ENCODE measurements at places on chromosomes 16 and 17.

DNA sequence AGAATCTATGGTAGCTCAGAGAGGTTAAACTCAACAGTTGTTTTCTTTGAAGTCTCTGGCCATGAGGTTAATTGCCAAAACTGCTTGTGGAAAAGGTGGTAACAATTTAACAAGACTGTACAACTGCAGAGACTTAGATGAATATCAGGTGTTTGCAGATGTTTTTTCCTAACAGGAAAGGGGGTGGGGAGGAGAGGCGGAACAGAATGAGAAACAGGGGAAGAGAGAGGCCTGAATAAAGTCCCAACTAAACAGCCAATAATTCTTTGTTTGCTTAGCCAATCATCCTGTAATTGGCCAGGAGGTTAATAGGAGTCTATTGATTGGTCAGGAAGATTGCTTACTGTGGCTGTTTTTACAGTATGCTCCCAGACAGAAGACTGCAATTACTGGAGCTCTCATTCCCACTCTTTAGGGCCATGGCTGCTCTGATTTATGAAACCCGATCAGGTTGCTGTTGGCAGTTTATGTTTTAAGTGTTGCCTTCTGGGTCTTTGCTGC is 249.7 kb upstream of the TBX2 start:
- no peak for DNase-seq

DNA sequence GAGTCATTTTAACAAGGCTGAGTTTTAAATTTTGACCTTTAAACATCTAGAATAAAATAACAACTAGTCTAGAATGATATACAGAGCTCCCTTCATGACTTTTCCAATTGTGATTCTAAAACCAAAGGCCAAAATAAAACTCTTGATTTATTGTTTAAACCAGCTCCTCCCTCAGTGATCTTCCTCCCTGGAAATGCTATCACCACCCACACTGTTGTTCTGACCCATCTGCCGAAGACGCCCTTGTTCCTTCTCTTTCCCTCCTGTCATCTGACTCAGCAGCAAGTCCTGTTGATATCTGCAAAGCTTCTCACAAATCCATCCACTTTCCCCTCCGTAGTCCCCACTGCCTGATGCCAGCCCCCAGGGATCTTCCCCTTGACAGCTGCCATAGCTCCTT is 231.6 kb upstream of the DYNLRB2 start:
- no peak for DNase-seq

DNA sequence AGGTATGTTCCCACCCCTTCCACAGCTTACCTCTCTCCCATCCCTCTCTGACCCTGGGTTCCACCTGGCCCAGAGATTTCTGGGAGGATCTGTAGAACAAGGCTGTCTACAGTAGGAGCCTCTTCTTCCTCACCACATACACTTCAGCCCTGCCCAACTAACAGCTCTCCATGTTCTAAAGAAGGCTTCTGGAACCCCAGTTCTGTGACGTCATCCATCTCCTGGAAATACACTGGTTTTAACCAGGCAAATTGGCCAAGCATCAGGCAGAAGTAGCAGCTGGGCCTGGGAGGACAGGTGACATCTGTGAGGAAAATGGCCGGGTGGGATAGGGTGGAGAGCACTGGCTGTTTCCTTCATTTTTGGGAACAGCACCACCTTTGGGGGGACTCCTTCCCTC is at the start of gene LYZL6:
Gene LYZL6 (minus strand): TSS at position 177 of the 400 bp plus-strand sequence. CDS start 4,357 bp downstream, outside the sequence.
- no peak for DNase-seq

- DNase-seq, result no peak
Observed at GRCh38 chr17:62898239-62898864, 67.7 kb upstream of the TANC2 start.

DNA sequence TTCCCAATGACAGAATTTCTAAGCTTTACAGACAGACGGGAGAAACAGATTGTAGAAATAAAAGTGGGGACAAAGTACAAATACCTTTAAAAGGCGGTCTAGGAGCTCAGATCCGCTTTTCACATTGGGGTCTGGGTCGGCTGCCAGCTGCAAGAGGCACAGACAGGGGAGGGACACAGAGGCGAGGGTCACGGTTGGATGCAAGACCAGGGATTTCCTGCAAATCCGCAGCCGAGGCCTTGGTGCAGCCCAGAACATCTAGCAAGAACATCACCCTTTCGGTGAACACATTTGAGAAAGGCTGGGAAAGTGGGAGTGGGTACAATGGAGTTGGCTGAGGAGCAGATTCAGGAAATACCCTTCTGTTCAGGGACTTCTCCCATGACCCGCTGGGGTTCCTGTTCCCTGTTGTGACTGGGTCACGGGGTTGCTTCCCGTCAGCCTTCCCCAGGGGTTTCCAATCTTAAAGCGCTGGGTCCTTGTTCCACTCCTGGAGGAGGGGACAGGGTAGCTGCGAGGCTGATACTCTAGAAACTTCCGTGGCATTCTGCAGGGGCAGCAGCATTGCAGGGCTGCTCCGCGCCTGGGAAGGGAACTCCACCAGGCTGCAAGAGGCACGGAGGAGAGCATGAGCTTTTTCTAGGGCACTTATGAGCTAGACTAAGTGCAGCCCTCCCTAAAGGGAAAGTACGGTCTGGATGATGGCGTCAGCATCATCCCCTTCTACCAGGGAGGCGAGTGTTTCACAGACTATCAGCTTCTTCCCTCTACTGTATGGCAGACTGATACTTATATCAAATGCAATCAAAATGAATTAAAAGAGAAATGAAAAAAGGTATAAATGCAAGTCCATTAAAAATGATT is 16.0 kb downstream of the VAC14 start:
- no peak for DNase-seq

DNA sequence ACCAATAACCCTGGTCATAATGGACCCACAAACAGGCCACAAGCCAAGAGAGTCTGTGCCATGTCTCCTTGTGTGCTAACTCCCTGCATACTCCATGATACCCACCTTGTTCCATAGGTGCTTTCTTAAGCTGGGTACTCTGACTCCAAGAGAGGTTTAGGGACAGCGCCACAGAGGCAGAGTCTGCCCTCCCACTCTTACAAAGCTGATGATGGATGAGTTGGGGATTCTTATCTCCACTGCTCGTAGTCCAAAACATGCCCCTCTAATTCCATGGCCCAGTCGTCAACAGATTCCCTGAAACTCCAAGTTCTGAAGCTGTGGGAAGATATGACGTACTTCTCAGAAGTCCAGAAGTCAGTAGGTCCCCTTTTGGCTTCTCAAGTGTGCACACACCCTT is 184.4 kb upstream of the CCL2 start:
- no peak for DNase-seq

DNA sequence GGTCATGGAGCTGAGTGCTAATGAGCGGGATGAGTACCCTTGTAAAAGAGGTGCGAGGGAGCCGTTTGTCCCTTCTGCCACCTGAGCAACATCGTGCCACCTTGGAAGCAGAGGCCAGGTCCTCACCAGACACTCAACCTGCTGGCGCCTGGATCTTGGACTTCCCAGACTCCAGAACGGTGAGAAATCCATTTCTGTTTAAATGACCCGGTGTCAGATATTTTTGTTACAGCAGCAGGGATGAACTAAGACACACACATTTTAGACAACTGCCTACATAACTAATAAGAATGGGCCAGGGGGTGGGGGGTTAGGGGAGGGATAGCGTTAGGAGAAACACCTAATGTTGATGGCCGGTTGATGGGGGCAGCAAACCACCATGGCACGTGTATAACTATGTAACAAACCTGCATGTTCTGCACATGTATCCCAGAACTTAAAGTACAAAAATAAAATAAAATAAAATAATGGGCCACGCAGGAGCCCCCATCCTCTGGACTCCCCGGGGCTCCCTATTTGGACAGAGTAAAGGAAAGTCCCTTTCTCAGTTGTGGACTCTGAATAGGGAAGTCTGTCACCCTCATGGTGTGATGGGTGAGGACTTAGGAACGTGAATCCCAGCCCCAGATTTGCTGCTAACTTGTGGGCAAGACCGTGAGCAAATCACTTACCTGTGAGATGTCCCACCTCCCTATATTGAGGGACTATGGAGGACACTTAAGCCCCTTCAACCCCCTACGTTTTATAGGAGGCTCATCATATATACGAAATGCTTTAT is 60.6 kb upstream of the DNAH17 start:
- no peak for DNase-seq

GRCh38 chr17:80432350-80432955 is 17.5 kb downstream of the ENDOV start:
- no peak for DNase-seq

GRCh38 chr17:73942703-73943415 is 260.6 kb upstream of the RPL38 start:
- DNase-seq, result no peak
